ENCODE measurements at places on chromosomes 2 and 18.

DNA sequence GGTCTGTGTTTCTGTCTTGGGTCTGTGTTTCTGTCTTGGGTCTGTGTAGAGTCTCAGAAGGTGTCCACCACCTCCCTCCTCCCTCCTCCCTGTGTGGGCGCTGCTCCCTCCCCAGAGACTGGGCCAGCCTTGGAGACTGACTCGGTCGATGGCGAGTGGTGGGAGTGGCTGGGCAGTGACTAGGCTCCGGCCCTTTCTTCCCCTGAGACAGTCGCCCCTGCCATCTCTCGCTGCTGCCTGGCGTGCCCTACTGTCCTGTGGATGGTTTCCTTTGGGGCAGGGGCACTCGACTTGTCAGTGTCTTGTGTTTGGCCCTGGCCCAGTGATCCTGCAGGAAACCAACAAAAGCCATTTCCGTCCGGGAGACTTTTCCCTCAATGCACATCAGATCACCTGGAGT, 215.8 kb downstream of the NDUFA10 start:
- no peak for DNase-seq

DNA sequence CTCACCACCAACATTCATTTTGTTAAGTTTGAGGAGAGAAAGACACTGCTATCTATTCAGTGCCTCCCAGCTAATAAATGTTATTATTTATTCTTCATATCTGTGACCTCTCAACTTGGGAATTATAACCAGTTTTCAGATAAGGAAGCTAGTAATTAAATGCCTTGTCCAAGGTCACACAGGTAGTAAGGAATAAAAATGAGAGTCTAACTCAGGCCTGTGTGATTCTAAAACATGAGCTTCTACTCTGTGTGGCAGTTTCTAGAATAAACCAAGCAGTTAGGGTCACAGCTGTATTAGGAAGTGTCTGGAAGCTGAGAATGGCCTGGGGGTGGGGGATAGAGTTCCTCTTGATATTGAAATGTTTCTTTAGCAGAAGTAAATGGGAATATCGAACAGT, 137.8 kb upstream of the LRATD1 start:
- no peak for DNase-seq

- DNase-seq, result no peak
Measured at GRCh38 chr2:9032121-9032520, 28.6 kb upstream of the MBOAT2 start.

DNA sequence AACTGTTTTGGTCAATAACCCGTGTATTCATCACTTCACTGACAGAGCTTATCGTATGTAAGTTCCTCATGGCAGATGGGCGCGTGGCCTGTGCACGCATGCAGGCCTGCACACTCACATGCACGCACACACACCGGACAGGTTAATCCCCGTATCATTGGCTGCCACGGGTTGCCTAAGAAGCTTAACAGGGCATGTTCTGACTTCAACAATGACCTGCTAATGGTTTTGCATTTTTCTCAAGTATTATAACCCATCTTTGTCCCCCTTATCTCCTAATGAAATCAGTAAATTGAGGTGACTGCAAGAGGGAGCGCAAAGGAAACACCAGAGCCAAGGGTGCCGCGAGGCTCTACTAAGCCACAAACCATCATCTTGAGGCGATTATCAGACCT, 399.0 kb upstream of the ID2 start:
- no peak for DNase-seq

GRCh38 chr2:16219292-16219975, 279.1 kb downstream of the MYCN start:
- DNase-seq, result no peak

- no peak for DNase-seq
Measured at GRCh38 chr18:68984342-68984741, 186.5 kb downstream of the CCDC102B start.

- DNase-seq, result peak; percentile 78
Measured at GRCh38 chr2:54665436-54665856, 58.0 kb upstream of the EML6 start.

GRCh38 chr2:148650881-148651280, 6.3 kb downstream of the EPC2 start:
- DNase-seq, result no peak

All from ELF-1 (cell line).